ENCODE measurements at places on chromosomes 11 and 22.
A peak's percentile ranks its signal among the peaks of the same experiment; 100 is the strongest.

GRCh38 chr22:28424427-28425080, 255.1 kb downstream of the TTC28 start:
- DNase-seq, result no peak

DNA sequence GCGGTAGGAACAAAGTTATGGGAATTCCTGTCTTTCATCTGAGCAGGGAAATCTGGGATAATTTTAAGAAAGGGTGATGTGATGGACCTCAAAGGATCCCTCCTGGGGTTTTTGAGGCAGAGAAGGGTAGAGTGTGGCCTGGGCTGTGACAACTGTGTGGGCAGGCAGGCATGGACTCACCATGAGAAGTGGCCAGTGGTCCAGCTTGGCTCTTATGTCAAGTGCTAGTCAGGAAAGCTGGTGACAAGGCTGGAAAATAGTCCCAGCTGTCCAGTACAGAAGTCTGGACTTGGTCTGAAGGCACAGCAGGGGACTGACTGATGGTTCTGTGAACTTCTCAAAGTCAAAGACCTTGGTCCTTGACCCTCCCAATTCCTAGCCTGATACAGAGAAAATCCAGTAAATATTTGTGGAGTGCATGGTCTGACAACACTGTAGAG, 1.7 kb downstream of the PPFIBP2 start:
- DNase-seq, result no peak

GRCh38 chr22:44786136-44786535, 33.8 kb downstream of the ARHGAP8 start:
- DNase-seq, result no peak

- DNase-seq, result no peak
Observed at GRCh38 chr11:13480198-13480597, 15.6 kb downstream of the PTH start.

- DNase-seq, result no peak
Observed at GRCh38 chr11:69862797-69863543, 43.8 kb upstream of the FGF3 start.

DNA sequence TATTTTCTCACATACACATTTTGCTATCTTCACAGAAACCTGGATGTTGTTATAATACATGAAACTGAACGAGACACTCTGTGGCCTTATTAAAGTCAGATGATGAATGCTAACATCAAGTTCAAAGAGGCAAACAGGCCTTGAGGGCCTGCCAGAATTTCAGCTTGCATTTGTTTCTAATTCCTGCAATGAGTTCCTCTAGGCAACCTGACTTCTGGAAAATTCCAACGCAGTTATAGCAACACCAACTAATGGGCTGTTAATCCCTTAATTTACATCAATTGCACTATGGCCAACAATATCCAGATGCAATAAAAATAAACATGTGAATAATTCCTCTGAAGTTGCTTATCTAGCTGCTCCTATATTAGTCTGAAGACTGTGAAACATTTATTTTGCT, 19.1 kb downstream of the PAX6 start:
- DNase-seq, result no peak

- DNase-seq, result no peak
Observed at GRCh38 chr11:121029153-121029552, 5.3 kb downstream of the TBCEL start.

DNA sequence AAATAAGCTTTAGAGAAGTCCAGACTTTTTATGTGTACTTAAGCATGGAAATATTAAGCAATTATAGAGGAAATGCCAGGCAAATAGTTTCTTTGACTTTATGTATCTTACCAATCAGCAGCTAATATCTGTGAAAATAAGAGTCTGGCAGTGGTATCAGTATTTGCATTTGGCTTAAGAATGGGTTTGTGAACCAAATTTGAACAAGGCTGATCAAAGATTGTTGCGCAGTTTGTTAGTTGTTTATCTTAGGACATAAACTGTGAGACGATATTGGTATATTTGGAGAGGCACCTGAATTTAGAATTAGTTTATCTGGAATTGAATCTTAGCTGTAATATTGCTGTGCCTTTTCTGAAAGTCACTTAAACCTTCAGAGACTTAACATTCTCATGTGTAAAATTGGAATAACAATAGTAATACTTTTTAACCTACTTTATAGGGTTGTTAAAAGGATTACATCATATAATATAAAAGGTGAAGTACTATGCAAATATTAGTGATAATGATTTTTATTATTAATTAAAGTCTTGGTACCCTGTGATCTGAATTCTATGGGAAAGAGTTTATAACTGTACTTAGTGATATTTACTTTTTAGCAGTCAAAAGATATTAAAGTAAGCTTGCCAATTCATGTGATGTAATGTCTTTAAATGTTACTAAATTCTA, 66.4 kb downstream of the DYNC2H1 start:
- DNase-seq, result no peak

DNA sequence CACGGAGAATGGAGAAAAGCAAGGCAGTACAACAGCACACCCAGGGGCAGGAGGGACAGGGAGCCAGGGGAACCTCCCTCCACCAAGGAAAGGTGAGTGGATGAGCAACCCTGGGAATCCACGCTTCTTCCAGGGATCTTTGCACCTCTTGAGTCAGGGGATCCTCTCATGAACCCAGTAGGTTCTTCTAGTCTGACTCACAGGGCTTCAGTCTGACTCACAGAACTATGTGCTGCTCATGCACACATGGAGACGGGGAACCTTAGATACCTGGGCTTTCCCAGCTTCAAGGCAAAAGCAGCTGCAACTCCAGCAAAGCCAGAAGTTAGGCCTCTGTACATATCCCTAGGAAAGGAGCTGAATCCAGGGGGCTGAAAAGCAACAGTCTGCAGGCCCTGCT, 1021.4 kb upstream of the TENM4 start:
- DNase-seq, result no peak

DNA sequence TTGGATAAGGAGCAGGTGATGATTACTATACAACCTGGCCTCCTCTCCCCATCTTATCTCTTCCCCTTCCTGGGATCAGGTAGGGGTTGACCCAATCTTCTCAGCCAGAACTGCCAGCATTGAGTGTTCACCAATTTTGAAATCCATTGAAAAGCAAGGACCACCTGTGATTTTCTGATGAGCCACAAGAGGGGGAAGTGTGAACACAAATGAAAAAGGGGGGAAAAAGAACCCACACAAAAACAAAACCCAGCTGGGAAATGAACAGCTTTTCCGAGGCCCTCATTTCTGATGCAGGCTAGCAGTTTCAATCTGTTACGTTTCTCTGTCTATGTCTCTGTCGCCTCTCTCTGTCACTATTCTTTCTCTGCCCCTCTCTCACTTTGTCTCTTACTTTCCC, 161.9 kb downstream of the INSC start:
- DNase-seq, result no peak

DNA sequence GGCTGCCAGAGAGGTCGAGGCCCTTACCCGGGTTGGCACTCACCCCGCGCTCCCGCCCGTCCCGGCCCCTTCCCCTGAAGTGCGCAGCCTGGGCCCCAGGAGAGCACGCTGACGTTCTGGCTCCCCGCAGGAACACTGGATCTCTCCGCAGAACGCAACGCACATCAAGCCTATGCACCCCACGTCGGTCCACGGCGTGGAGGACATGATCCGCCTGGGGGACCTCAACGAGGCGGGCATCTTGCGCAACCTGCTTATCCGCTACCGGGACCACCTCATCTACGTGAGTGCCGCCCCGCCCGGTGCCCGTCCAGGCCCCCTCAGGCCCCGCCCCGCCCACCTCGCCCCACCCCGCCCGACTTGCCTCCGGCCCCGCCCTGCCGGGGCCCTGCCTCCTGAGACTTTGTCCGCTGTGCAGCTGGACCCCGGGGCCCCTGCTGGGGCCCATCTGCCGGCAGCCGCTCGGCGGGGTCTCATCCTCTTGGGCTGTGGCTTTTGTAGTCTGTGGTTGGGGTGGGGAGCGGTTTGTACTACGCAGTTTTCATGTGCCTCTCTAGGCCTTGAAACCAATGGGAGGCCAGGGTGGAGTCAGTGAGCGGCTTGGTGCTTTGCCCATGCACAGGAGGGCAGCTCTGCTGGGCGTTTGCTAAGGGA, 19.7 kb downstream of the MYO7A start:
- DNase-seq, result peak; percentile 50

- DNase-seq, result no peak
Observed at GRCh38 chr11:39249566-39250365, 2209.7 kb downstream of the LRRC4C start.

DNA sequence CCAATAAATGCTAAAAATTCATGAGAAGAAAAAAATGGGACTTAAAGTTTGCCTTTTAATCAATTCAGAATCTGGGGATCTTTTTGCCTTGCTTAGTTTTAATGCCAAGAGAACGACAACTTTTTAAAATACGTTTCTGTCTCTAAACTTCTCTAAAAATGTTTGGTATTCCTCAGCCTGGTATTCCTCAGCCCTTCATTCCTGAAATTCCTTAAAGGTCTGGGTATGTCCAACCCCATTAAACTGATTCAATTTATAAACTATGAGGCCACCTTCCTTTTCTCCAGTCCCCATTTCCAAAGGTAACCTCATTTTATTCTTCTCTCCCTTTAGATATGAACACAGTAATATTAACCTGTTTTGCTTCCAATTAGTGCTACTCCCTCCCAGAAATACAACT, 16.6 kb downstream of the POLA2 start:
- no peak for DNase-seq

DNA sequence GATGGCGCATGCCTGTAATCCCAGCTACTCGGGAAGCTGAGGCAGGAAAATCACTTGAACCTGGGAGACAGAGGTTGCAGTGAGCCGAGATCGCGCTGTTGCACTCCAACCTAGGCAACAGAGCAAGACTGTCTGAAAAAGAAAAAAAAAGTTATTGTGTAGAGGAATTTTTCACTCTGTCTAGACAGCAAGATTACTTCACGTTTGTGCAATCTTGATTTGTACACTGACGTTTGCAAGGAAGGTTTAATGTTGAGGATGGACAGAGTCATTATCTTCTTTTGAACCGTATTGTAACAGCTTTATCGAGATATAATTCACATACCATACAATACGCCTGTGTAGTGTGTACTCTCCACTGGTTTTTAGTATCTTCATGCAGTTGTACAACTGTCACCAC, 3.7 kb downstream of the CTTN start:
- DNase-seq, result no peak

- DNase-seq, result no peak
Observed at GRCh38 chr11:112017538-112017937, 7.7 kb upstream of the DLAT start.

GRCh38 chr11:32148895-32149294, 58.0 kb downstream of the RCN1 start:
- no peak for DNase-seq

DNA sequence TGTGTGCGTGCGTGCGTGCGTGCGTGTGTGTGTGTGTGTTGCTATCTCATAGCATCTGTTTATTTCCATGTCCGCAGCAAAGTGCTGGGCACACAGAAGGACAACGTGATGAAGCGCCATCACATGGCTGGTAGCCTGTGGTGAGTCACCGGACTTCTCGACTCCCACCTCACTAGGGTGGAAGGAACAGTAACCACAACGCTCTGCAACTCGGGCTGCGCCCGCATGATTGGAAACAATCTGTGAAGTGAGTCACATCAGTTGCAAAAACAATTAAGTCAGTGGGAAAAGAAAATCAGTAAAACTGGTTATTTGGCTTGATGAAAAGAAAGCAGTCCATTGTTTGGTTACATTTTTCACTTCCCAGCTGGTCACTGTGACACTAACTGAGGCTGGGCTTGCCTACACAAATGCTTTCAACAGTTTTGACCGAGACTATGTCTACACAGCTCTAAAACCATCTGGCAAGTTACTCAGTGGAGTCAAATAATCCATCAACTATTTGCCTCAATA, 437.3 kb upstream of the CADM1 start:
- DNase-seq, result no peak

DNA sequence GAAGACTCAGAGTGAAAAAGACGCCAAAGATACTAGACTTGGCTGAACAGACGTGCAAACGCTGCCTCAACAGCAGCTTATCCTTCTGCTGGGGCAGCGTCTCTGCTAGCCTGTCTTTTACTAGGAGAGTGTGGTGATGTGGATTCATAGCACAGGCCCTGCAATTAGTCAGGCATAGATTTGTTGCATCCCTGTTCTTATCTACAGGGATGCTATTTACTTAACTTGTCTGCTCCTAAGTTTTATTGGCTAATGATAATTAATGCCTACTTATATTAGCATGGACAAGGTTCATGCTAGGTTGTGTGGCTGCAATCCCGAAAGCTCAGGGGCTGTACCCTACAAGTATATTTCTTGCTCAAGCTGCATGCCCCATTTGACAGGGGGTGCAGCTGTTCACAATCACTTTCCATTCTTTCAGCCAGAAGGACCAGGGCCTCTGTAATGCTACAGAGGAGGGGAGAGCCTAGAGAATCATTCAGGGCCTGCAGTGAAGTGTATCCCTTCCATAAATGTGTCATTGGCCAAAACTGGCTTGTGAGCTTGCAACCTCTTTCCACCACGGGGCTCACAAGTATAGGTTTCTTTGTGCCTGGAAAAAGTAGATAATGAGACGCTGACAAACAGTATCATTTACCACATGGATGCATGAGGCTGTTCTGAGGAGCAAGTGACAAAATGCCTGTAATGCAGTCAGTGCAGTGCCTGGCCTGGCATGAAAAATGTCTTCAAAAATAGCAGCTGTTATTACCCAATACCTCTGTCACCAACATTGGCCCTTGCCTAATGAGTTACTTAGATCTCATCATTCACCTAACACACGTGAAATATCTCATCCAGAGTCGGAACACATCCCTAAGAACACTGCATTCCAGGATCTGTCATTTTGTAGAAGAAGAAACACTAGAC, 685.8 kb upstream of the API5 start:
- no peak for DNase-seq

- no peak for DNase-seq
Observed at GRCh38 chr22:28175730-28176492, 256.9 kb upstream of the PITPNB start.

DNA sequence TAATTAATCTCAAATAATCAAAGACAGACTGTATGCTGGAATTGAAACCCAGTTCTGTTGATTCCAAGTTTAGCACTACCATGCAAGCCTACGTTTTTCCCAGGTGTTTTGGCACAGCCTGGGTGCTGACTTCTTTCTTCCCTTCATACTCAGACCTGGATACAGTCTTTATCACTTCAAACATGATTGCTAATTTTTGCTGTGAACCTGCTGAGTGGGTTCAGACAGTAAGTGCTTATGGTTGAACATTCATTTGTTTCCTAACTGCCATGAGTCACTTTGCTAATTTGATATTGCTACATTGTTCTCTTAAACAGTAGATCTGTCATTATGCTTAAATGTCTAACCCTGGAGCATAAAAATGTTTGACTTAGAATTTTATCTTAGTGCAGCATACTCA, 12.2 kb downstream of the PAAF1 start:
- DNase-seq, result no peak

- DNase-seq, result no peak
Observed at GRCh38 chr22:49206281-49206680, 621.4 kb downstream of the BRD1 start.

GRCh38 chr11:81255895-81256294, 1477.8 kb downstream of the FAM181B start:
- no peak for DNase-seq

- no peak for DNase-seq
Observed at GRCh38 chr11:80855426-80855825, 1414.6 kb upstream of the TENM4 start.

DNA sequence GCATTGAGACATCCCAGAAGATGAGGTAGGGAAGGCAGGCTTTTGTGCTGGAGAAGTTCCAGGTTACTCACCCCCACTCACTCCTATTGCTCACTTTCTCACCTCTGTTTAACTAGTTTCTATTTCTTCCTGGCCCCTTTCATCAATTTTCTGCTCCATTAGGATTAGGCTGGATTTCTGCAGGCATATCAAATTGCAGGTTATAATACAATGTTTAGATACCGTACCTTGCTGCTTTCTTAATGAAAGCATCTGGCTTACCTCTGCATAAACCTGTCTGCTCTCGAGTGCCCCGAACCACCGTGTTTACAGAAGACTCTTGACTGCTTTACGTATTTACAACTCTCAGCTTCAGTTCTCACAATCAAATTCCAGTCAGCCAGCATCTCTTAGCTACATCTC, 173.7 kb downstream of the ADAMTS15 start:
- DNase-seq, result no peak

Data from CD4-positive, CD25-positive, alpha-beta regulatory T cell (primary cell).